ENCODE measurements at places on chromosomes 1 and 21.

- no peak for DNase-seq
Observed at GRCh38 chr1:67312615-67313014, 4.9 kb downstream of the IL12RB2 start.

GRCh38 chr1:207628776-207629175, 16.2 kb upstream of the CR1L start:
- no peak for DNase-seq

DNA sequence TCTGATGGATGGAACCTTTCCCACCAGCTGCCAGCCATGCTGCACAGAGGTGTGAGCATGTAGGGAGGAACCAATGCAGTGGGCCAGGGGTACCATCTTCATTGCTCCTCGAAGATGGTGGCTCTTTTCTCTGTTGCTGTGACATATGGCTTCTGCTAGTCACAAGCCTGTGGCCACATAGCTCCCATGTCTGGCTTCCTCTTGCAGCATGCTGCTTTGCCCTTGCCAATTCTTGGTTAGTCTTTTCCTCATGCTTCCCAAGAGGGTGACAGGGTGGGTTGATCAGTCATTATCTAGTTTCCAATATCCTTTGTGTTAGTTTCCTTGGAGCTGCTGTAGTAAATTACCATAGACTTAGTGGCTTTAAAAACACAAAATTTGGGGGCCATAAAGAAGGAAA, 123.4 kb downstream of the ETS2 start:
- no peak for DNase-seq

DNA sequence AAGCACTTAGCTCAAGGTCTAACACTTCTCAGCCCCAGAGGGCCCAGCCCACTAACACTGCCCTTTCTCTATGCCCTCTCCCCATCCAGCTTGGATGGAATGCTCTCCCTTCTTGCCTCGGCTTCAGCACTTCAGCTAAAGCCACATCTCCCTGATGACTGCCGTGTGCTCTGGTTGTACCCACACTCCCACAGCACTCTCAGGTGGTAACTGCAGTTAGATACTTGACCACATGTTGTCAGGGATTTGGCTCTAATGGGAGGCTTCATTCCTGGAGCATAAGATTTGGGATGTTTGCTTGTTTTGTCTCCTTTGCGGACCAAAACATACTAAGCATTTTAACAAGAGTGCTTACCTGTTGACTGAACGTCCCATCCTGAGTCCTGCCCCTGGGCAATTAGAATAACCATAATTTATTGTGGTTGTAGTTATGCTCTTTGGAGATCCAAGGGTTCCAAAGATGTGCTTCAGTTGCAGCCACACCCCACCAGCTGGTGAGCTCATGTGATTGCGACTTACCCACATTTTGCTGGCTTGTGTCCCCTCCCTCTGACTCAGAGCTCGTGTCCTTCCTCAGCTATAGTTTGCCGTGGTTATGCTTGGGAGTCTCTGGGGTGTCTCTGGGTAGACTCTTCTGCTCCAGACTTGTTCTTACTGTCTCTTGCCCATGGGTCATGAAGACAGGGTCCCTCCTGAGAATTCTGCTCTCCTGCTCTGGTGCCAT, 7.7 kb upstream of the SLC26A9 start:
- no peak for DNase-seq

GRCh38 chr1:25343872-25344271, 5.7 kb downstream of the TMEM50A start:
- no peak for DNase-seq

DNA sequence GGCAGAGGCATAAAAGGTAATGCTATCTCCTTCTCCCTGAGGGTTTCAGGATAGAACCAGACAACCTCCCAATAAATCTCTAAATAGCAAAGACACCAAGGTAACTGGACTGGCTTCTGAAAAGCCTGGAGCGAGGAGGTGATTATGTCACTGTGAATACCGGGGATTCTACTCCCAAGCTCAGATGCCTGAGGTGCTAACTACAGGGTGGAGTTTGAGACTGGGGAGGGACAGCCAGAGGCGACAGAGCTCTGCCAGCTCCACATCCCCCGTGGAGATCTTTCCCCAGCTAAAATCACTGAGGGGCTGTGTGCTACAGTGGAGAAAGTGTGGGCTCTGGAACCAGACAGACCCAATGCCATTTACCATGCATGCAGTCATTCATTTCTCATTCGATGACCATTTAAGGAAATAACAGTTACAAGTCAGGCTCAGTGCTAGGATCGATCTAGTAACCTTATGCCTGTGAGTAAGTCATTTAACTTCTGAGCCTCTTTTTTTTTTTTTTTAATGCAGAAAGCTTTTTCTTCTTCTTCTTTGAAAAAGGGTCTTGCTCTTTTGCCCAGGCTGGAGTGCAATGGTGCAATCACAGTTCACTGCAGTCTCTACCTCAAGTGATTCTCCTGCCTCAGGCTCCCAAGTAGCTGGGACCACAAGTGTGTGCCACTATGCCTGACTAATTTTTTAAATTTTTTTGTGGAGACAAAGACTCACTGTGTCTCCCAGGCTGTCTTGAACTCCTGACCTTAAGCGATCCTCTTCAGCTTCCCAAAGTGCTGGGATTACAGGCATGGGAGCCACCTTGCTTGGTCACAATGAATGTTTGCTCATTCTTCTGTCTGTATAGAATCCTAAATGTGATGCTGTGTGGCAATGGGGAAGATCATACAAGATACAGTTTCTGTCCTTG, 8.1 kb upstream of the SLC45A3 start:
- no peak for DNase-seq

- DNase-seq, result no peak
Observed at GRCh38 chr1:7726623-7727022, 44.5 kb upstream of the VAMP3 start.

- DNase-seq, result no peak
Observed at GRCh38 chr1:231236938-231237337, 4.1 kb upstream of the GNPAT start.

DNA sequence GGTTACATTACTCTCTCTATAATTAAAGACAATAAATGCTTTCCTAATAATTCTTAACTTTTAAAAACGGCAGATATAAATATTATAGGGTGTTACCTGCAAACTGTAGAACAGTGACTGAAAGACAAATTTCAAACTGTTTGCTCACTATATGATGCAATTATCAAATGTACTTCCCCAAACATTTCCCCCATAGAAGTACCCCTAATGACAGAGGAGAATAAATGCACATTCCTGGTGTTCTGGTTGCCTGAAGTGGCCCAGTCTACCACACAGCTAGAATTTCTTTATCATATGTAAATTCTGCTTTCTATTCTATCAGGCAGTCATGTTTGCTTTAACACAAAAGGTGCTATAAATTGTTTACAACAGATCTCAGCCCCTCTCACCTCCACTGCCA, 70.4 kb downstream of the VAV3 start:
- no peak for DNase-seq

DNA sequence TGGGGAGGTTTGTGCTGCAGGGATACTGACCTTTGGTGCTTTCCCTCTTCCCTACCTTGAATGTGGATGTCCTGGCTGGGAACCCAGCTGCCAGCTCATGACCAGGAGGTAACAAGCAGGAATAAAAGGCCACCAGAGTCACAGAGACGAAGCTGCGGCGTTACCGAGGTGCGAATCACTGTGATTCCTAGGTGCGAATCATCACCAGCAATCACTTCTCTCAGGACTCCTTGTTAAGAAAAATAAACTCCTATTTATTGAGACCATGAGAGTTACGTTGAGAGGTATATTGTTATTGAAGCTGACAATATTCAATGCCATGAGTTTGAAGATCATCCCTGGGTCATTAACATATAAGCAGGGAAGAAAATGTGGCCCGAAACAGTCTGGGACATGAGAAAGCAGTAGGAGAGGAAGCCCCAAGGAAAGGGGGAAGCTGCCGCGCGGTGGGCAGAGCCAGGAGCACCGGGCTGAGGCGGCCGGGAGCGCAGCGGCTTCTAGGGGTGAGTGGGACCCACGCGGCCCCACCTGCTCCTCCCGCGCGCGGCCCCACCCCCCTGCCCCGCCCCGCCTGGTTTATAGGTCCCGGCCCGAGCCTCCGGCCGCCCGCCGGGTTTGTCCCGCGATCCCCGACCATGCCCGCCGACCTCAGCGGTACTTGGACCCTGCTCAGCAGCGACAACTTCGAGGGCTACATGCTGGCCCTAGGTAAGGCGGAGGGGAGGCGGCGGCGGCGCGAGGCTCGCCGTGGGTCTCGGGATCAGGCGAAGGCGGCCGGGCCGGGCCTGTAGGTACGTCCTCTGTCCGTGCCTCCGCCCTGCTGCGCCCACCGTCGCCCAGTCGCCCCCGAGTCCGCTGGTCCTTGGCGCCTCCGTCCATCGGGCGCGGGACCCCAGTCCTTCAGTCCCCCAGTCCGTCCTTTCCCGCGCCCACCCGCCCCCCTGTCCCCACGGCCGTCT, at the start of gene RBP7:
RBP7 (plus strand) TSS at position 605 of the 959 bp plus-strand sequence; CDS start at position 636, 31 bp downstream.
- no peak for DNase-seq

DNA sequence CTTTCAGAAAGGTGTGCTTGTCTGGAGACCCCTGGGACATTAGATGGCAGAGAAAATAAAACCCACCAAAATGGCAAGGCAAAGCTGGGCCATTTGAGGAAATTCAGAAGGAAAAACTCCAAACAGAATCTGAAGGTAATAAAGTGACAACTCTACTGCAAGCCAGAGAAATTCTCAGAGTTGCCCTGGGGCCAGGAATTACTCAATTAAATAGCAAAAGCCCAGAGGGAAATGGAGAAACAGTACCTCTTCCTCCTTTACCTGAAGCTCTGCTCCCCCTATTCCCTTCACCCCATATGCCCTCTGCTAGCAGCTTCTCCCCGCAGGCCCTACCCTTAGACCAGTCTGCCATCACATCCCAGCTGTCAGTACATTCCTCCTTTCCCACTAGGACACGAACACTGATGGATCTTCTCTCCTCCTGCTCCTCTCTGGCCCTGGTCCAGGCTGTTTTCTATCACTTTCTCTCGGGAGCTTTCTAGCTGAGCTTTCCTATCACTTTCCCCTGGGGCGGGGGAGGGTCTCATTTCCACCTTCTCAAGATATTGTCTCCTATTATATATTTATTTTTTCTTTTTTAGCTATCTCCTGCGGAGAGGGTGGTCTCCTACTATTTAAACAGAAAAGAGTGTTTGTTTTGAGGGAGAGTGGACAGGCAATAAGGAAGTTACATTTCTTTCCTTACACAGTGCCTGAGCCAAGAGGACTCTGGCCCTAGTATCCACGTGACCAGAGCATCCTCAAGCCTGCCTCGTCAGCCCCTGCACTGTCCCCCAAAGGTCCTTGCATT, 47.7 kb upstream of the RBM15 start:
- DNase-seq, result no peak

- DNase-seq, result no peak
Observed at GRCh38 chr21:45049714-45050344, 24.6 kb upstream of the ADARB1 start.

DNA sequence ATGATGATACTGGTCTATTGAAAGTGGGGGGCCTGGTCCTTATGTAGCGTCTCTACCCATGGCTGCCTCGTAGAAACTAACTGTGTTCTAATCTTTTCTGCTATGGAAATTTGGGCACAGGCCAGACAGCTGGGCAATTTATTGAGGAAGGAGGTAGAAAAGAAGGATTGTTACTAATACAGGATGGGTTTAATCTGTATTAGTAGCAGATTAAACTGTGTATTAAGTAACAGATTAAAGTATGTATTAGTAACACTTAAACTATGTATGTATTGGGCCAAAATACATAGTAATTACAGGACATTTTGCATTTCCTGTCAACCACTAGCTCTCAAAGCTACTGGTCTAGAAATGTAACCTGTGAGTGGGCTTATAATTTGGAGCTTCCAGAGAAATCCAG, 142.0 kb downstream of the MAST2 start:
- no peak for DNase-seq

- DNase-seq, result no peak
Observed at GRCh38 chr1:15736038-15736891, at the start of gene SLC25A34. SLC25A34 (plus strand) TSS chr1:15736258; CDS start chr1:15736486, 228 bp downstream.

- no peak for DNase-seq
Observed at GRCh38 chr1:13813398-13814012, 113.5 kb downstream of the PRDM2 start.

GRCh38 chr21:34730756-34731445, 62.1 kb downstream of the CLIC6 start:
- no peak for DNase-seq

GRCh38 chr1:50942334-50942733, 17.7 kb downstream of the FAF1 start:
- DNase-seq, result no peak

DNA sequence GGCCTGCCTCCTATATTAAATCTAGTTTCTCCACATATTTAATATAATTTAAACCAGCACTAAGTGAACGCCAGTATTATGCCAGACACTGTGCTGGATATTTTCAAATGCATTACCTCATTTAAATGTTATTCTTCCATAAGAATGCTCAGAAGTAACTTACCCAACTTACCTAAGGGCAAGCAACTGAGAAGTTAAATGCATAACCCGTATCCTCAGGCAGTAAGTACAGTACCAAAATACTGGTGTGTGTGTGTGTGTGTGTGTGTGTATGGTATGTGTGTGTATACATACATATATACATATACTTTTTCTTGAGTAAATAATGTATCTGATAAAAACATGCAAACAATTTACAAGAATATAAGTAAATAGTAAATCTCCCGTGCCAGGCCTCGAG, 9.0 kb upstream of the TRIM45 start:
- DNase-seq, result no peak

- DNase-seq, result peak; percentile 15
Observed at GRCh38 chr1:55833529-55834091, 618.4 kb upstream of the USP24 start.

All from renal cortex interstitium (tissue), 15 donors.